ENCODE measurements at places on chromosomes 3 and 15.
A peak's percentile ranks its signal among the peaks of the same experiment; 100 is the strongest.

DNA sequence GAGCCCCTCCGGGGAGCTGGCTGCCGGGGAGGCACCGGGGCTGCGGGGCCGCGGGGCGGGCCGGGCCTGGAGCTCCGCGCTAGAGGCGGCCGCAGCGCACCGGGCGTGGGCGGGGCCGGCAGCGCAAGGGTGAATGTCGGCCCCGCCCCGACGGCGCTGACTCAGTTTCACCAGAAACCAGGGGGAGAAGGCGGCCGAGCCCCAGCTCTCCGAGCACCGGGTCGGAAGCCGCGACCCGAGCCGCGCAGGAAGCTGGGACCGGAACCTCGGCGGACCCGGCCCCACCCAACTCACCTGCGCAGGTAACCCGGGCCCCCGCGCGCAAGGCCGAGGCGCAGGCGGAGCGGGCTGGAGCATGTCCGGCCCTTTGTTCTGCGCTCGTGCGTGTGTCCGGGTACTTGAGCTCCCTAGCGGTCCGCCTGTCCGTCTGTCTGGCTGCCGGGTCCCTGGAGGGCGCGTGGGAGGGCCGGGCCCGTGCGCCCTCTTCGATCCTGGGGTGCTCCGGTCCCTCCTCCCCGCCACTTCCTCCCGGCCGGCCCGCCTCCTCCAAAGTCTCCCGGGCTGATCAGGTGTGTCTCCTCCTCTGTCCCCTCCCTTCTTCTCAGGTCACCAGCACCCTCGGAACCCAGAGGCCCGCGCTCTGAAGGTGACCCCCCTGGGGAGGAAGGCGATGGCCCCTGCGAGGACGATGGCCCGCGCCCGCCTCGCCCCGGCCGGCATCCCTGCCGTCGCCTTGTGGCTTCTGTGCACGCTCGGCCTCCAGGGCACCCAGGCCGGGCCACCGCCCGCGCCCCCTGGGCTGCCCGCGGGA, at the start of gene SPINT1:
Gene SPINT1, plus strand, starts transcription at position 164 of the 811 bp plus-strand sequence. Its CDS starts 507 bp downstream, at position 671.
- peak; percentile 43 for DNase-seq

GRCh38 chr15:67911727-67912126, 71.9 kb upstream of the RNU6-1 start:
- DNase-seq: no peak

GRCh38 chr3:192953926-192954325, 36.3 kb upstream of the MB21D2 start:
- DNase-seq: no peak

DNA sequence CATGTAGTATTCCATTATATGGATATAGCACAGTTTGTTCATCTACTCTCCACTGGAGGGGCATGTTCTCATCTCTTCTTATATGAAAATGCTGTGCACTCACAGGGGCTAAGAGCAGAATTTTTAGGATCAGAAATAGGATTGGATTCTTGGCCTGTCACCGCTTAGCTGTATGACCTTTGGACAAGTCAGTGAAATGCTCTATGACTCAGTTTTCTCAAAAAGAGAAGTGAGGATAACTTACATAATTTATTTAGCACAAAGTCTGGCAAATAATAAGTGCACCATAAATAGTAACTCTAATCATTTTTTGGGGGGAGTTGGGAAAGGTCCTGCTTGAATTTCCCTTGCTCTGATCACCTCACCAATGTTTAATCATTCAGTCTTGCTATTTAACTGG, 103.7 kb upstream of the LRIG1 start:
- DNase-seq: no peak

- DNase-seq: no peak
These were observed 8.5 kb upstream of the ONECUT1 start for GRCh38 chr15:52798529-52799101.

GRCh38 chr15:32030795-32031194, 480 bp downstream of the CHRNA7 start:
- DNase-seq: no peak

Measured in stimulated activated CD4-positive, alpha-beta T cell treated with anti-CD3 and anti-CD28 coated beads, Interleukin-12 subunit alpha, Interleukin-12 subunit beta, amount 100 ng/mL, for 24 hours (primary cell).